Cortex of kidney (tissue), 1 donor: ENCODE measurements at places on chromosomes 11 and 22.

DNA sequence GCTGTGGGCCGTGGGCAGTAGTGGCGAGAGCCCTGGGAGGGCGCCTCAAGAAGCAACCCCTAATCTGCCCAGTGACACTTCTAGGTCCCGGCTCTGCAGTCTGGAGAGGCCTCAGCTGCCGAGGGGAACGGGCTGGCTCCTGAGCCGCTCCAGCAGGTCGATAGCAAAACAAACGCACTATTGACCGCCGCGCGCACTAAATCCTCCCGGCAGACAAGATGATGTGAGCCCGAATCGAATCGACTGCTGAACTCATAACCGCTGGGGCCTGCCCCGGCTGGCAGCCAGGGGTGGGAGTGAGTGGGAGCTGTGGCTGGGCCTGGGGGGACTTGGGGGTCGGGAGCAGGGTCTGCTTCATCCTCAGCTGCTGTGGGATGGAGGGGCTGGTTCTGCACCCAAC, 36.1 kb downstream of the FLRT1 start:
- no peak for DNase-seq

- DNase-seq: no peak
These were observed 95.4 kb downstream of the MYO18B start for GRCh38 chr22:25837288-25837900.

- DNase-seq: no peak
These were observed 21.8 kb upstream of the NAV2 start for GRCh38 chr11:19690885-19691284.

DNA sequence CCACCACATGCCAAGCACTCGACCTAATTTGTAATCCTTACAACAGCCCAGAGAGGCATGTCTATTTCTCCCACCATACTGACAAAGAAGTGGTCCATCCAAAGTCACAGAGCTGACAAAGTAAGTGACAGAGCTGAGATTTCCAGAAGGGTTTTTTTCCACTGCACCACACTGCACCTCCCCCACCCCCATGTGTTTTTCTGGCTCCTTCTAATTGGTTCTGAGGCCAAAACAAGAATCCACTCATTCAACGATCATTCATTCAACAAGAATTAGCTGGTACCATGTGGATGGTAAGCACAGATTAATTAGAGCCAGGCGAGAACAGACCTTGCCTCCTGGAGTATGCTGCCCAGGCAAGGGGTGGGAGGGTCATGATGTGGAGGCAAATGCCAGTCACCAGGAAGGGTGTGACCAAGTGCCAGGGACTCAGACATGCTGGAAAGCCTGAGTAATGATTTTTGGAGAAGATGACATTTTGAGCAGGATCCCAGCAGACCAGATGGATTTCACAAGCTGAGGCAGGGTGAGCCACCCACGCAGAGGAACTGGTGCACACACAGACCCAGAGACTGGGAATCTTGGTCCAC, 14.9 kb upstream of the PRG2 start:
- no peak for DNase-seq

- DNase-seq: no peak
These were observed 66.5 kb downstream of the CCDC34 start for GRCh38 chr11:27296497-27296896.

GRCh38 chr11:131491503-131491902, 121.1 kb downstream of the NTM start:
- no peak for DNase-seq

DNA sequence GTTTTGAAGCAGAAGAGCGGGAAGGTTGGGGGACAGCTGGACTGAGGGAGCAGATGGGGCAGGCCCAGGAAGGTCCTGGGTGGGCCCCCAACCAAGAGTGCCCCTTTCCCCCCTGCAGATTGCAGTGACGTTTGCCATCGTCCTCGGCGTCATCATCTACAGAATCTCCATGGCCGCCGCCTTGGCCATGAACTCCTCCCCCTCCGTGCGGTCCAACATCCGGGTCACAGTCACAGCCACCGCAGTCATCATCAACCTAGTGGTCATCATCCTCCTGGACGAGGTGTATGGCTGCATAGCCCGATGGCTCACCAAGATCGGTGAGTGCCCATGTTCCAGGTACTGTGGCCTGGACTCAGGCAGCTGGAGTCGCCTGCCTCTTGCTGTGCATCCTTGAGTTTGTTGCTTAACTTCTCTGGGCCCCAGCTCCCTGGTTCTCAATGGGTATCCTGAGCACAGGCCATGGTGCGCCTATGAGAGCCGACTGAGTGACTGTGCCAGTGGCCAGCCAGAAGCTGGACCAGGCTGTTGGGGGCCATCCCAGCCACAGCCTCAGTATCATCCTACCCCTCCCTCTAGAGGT, 42.0 kb upstream of the FADD start:
- DNase-seq: no peak
